ENCODE measurements at places on chromosomes 12 and 14.

- no peak for DNase-seq
Measured at GRCh38 chr12:20475542-20475941, 107.2 kb downstream of the PDE3A start.

DNA sequence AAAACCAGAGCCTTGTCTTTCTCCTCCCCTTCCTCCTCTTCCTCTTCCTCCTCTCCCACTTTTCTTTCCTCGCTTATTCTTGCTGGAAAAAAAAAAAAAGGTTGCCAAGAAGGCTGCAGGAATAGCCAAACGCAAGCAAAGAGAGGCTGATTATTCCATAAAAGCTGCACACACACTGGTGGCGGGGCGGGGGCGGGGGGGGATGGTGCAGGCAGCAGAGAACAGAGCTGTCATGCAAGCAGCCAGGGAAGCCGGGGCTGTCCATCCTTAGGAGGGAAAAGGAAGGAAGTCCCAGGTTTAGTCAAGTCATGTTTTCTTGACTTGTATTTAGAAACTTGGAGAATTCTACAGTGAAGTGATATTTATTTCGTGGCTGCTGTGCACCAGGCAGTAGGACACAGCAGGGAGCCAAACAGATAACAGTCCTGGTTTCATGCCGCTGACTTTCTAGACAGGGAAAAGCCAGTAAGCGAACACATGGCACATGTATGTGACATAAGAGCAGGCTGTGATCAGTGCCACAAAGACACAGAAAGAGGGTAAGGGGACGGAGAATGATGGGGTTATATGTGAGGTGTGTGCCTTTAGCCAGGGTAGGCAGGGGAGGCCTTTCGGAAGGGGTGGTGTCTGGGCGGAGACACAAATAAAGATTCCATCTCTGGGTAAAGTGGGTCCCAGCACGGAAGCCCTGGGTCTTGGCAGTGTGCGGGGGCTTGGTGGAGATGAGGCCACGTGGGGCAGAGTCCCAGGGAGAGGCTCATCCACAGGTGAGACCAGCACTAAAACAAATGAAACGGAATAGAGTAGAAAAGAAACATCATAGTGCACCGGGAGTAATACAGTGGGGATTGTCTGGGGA lies 56.6 kb upstream of the SCN8A start:
- no peak for DNase-seq

DNA sequence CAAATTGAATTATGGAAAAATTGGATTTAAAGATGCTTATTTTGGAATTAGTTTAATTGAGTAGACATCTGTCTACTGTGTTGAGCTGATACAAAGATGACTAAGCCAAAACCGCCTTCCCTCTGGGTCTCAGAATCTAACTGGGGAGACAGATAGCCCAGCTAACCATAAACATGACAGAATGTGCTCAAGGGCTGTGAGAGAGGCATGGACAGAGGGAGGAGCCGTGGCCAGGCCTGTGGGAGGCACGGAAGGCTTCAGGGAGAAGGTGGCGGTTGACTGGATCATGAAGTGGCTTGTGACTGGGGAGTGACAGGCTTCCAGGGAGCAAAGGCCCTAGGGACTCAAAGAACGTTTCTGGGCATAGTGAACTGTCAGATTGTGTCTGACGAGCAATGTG lies 74.6 kb downstream of the DACT1 start:
- DNase-seq = no peak

DNA sequence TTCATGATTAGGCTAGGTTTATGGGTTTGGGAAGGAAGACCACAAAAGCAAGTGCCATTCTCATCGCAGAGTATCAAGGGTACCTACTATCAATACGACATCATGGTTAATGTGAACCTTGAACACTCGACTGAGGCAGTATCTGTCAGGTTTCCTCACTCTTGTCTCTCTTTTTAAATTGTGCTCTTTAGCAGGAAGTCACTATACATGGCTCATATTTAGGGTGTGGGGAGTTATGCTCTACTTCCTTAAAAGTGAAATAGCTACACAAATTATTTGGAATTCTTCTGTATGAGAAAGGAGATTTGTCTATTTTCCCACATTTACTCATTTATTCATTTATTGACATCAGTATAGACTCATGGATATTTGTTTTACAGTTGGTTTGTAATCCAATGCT lies 5.9 kb upstream of the CLEC4E start:
- DNase-seq = no peak

DNA sequence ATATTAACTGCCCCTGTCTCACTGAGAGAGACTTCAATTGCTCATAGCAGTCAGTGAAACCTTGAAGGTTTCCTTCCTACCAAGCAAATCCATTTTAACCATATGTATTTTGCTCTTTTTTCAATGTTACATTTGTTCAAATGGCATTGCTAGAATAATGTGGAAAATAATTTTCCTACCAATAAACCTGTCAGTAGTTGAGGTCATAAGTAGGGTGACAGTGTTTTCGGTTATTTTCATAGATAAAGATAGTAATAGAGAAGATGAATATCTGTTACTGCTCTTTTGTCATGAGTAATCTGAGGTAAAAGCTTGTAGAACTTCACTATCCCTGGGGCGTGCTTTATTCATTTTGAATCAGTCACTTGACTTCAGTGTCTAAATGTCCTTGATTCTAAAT lies 32.6 kb downstream of the EID3 start:
- DNase-seq = no peak

DNA sequence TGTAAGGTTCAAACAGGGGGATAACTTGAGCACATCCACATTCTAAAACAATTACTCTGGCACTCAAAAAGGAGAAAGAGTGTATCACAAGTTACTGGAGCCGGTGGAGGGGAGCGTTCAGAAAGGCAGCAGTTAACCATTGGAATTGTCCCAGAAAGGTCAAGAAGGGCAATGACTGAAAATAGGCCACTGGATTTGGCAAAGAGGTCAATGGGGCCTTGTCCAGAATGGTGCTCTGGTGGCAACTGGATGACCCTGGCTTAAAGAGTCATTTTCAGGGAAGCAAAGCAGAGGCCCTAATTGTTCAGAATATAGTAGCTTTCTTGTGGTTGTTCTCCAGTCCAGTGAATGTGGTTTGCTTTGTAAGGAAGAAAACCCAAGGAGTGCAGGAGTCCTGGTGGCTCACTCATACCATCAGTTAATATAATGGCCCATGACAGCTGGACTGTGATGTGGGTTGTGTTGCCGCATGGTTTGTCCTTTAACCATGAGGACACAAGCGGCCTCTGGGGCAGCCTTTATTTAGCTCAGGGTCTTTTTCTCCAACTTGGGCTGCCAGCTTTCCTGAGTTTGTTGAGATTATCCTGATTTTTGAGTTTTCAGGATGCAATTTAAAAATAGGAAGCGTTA lies 142.8 kb upstream of the PELI2 start:
- DNase-seq = no peak
